Activated CD4-positive, CD25-positive, alpha-beta regulatory T cell (primary cell): ENCODE measurements at places on chromosomes 6 and 20.

DNA sequence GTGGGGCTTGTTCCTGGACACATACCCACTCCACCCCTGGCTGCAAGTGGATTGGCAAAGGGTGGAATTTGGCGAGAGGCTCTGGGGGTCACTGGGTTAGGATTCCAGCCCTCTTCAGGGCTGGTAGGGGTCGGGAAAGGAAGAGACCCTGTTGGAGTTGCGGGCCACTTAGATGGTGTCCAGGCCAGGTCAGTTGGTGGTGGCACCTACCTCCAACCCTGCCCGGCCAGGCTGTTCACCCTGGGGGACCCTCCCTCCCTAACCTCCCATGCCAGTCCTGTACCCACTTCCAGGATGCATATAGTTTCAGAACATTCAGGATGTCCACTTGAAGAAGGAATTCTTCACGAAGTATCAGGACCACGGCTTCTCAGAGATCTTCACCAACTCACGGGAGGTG lies 21.0 kb downstream of the CAPN11 start:
- DNase-seq: no peak

- DNase-seq: no peak
Observed at GRCh38 chr20:59665656-59666555, 61.6 kb downstream of the PHACTR3 start.

GRCh38 chr6:8180327-8181159 lies 78.2 kb upstream of the EEF1E1 start:
- no peak for DNase-seq

DNA sequence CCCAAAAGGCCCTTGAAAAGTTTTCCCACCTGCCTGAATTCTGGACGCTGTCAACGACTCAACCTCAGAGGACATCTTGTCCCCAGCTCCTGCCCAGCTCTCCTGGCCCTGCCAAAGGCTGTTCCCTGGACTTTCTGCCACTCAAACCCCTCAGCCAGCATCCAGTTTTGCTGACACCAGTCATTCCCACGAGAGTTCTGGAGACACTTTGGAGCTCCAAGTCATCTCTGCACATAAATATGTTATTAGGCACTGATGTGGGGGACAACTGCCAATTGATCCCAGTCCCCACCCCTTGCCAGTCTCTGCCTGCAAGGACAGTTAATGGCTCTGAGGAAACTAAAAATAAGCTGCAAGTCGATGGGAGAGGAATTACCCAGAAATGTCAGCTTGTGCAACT lies 38.9 kb upstream of the KCNB1 start:
- DNase-seq: no peak

DNA sequence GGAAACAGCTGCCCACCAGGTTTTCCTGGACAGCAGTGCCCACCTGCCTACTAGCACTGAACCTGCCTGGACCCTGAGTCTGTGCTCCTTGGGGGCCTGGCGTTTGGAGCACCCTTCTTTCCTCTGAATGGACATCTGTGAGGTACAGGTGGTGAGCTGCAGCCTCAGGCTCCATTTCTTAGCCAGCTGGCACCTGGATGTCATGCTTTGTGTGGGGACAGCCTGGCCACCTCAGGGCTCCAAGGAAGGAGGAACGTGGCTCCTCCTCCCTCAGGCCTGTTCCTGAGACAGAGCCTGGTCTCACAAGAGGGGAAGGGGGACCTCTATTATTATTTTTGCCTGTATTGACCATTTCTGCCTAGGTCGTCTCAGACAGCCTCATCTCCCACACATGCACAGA lies 8.1 kb downstream of the TMEM151B start:
- no peak for DNase-seq
